ENCODE measurements at places on chromosomes 7 and 10.

GRCh38 chr10:46314071-46314470, 27.3 kb downstream of the ANTXRL start:
- no peak for DNase-seq

GRCh38 chr7:68671046-68671445, 927.2 kb upstream of the AUTS2 start:
- no peak for DNase-seq

DNA sequence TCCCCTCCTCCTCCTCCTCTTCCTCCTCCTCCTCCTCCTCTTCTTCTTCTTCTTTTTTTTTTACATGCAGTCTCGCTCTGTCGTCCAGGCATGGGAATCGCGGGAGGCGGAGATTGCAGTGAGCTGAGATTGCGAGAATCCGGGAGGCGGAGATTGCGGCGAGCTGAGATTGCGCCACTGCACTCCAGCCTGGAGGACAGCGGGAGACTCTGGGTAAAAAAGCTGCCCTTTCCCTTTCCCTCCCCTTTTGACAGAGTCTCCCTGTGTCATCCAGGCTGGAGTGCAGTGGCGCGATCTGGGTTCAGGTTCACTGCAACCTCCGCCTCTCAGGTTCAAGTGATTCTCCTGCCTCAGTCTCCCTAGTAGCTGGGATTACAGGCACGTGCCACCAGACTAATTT, 168.1 kb upstream of the MALRD1 start:
- no peak for DNase-seq

GRCh38 chr7:119270045-119270464, 1002.9 kb upstream of the KCND2 start:
- DNase-seq = no peak

DNA sequence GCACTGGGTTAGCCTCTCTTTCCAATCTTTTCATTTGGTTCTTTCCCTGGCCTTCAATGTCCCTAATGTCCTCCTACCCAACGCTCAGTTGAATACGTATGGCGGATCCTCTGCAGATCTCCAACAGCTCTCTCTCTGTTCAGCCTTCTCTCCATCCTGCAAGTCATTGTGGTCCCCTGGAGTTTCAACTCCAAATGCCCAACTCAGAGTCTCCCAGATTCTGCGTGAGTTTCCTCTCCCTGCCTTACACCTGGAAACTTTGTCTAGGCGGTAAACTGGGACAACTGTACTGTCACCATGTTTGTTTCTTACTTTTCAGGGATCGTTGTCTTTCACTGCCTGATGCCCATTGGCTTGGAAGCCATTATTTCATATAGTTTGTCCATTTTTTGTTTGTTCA, 273.1 kb downstream of the TNS3 start:
- DNase-seq = no peak

DNA sequence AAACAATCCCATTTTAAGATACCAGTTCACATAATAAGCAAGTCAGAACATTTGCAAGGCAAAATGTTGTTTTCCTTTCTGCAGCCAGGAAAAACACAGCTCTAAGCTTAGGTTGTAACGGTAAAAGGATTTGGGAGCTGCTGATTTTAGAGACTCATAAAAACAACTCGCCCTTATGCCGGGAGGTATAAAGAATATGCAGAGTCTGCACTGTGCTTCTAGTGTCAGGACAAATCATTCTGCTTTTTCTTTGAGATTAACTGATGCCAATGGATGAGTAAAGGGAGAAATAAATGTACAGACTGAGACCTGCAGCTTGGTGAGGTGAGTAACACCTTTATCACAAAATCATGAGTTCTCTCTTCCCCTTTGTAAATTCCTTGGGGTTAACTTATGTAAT, 2.0 kb upstream of the SFR1 start:
- no peak for DNase-seq

- no peak for DNase-seq
These were observed 166.4 kb downstream of the ADAM12 start for GRCh38 chr10:126221874-126222273.

DNA sequence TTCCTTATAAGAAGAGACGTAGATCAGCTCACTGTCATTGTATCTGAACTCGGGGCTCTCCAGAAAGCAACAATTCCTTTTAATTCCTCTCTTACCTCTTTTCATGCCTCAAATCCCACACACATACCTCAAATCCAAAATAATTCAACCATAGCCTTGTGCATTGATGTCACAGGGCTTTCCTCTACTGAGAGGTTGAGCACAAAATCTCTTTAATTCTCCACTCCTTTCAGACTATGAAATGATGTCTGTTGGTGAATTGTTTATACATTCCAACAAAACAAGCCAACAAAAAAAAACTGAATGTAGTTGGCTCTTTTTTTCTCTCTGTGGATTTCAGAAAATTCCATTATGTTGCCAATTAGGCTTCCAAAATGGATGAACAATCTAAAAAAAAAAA, 53.2 kb downstream of the BPGM start:
- DNase-seq = no peak

DNA sequence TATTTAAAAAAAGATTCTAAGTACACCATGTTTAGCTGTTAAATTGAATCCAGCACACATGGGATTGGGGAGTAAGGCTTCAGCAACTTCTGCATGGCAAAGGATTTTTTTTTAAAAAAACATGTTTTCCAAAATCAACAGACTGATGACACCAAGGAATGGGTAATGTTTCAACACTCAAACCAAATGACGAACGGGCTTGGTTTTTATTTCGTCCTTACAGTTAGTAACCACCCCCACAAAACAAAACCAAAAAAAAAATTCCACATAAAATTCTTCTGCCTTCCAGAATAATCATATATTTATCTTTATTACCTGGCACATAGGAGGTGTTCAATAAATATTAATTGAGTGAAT, 45.7 kb downstream of the ICA1 start:
- DNase-seq = no peak

DNA sequence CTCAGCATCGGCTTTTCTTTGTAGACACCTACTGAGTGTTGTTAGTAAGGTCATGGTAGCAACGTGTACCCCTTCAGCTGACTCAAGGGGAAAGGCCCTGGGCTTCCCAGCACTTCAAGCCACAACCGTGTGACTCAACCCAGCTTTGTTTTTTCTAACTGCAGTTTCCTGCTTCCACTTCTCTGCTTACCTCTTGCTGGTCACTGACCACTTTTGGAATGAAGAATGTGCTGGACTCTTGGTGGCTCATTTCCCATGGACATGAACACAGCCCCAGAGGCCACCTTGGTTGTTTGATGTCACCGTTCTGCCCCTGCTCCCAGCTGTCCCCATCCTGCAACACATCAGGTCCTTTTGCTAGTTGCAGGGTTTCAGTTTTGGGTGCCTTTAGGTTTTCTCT, 69.5 kb upstream of the ZNF438 start:
- no peak for DNase-seq

DNA sequence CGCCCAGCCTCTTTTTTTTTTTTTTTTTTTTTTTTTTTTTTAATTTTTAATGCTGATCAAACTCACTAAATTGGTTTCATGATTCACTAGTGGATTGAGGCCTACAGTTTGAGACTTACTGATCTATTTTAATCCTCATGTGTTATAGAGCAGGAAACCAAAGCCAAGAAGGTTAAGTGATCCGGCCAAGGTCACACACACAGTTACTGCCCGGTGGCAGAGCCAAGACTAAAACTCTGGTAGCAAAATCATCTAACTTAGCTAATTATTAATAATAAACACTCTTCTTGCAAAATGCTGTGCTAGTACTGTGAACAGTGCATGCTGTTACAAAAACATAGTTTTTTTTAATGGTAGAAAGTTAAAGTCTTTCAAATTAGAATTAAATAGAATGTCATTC, 188.3 kb upstream of the NFE2L3 start:
- DNase-seq = no peak

GRCh38 chr7:32026083-32026425, 44.2 kb downstream of the PDE1C start:
- no peak for DNase-seq

- peak; percentile 38 for DNase-seq
These were observed 26.5 kb upstream of the CCDC126 start for GRCh38 chr7:23570592-23571200.

- DNase-seq = no peak
These were observed 97.8 kb downstream of the DIP2C start for GRCh38 chr10:591646-592045.

GRCh38 chr7:74579800-74580685, 77.5 kb upstream of the GTF2I start:
- DNase-seq = no peak

DNA sequence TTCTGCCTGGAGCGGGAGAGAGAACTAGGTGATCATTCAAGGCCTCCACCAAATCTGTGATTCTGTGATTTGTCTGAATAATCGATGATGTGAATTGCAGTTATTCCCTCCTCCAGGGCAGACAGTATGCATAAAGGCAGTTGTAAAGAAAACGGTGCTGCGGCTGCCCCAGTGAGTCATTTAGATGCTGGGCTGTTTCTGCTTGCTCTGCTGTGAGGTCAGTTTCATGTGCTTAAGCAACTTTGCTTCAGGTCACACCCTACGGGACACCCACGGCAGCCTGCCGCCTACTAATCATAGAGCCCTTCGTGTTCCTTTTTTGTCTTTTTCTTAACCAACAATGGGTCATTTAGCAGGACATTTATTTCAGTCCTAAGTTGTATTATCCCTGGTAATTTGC, 158.1 kb upstream of the PITRM1 start:
- DNase-seq = no peak

Measured in T-helper 1 cell (primary cell).